ENCODE measurements at places on chromosomes 1 and 21.

GRCh38 chr1:23601968-23602876 is 42.9 kb upstream of the ID3 start:
- no peak for DNase-seq

GRCh38 chr1:29123053-29123886 is 433 bp downstream of the TMEM200B start:
- peak; percentile 68 for DNase-seq

DNA sequence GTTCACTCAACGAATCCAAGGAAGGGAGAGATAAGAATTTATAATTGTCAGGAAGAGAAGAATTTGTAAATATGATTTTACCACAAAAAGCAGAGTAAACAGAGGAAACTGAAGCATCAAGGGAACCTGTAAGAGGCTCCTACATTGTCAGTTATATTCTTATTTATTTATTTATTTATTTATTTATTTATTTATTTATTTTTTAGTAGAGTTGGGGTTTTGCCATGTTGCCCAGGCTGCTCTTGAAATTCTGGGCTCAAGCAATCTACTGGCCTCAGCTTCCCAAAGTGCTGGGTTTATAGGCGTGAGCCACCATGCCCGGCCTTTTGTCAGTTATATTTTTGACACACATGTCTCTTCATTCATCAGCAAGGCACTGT is 47.1 kb downstream of the FCRL3 start:
- no peak for DNase-seq

- no peak for DNase-seq
Measured at GRCh38 chr1:54463259-54464030, 57.3 kb upstream of the SSBP3 start.

GRCh38 chr1:17148950-17149608 is 29.8 kb upstream of the PADI2 start:
- no peak for DNase-seq
